ENCODE measurements at places on chromosomes 5 and 9. TPM values are rescaled to one million over a fixed set of nuclear protein-coding genes. Genes with fewer than 3 reads are reported as not detected.

DNA sequence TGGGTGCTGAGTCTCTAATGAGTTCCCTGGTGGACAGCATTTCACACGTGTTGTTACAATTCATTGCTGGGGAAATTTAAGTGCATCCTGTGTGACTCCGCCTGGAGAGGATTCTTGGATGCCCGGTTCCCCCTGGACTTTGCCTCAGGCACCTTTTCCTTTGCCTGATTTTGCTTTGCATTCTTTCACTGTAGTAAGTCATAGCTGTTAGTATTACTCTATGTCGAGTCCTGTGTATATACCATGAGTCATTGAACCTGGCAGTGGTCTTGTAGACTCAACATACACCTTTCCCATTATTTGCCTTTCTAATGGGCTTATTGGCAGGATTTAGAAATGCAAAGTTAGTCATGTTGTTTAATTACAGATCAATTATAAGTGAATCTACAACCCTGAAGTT is 81.9 kb upstream of the DHFR start:
- H3K27ac ChIP-seq = no peak overlapping the region
- H3K36me3 ChIP-seq = no peaks in the 10 kb centered on the region
- H3K27me3 ChIP-seq = no peaks in the 10 kb centered on the region
- no peaks in the 10 kb centered on the region for H3K4me1 ChIP-seq
- H3K4me3 ChIP-seq = no peak overlapping the region
- DNase-seq = no peak

- H3K4me1 ChIP-seq = no peaks in the 10 kb centered on the region
- DNase-seq = no peak
- no peak overlapping the region for H3K4me3 ChIP-seq
- no peak overlapping the region for H3K27ac ChIP-seq
- H3K36me3 ChIP-seq = no peaks in the 10 kb centered on the region
Measured at GRCh38 chr9:88759364-88759763, 224.4 kb downstream of the NXNL2 start.

- no peaks in the 10 kb centered on the region for H3K36me3 ChIP-seq
- DNase-seq = no peak
- H3K27me3 ChIP-seq = no peaks in the 10 kb centered on the region
- H3K27ac ChIP-seq = no peak overlapping the region
- no peak overlapping the region for H3K4me3 ChIP-seq
Measured at GRCh38 chr9:69999315-69999714, 44.3 kb upstream of the MAMDC2 start.

- H3K27me3 ChIP-seq = no peaks in the 10 kb centered on the region
- H3K4me1 ChIP-seq = no peaks in the 10 kb centered on the region
- no peaks in the 10 kb centered on the region for H3K36me3 ChIP-seq
- H3K4me3 ChIP-seq = no peak overlapping the region
Measured at GRCh38 chr9:128244837-128245231, 31.0 kb downstream of the GOLGA2 start.

DNA sequence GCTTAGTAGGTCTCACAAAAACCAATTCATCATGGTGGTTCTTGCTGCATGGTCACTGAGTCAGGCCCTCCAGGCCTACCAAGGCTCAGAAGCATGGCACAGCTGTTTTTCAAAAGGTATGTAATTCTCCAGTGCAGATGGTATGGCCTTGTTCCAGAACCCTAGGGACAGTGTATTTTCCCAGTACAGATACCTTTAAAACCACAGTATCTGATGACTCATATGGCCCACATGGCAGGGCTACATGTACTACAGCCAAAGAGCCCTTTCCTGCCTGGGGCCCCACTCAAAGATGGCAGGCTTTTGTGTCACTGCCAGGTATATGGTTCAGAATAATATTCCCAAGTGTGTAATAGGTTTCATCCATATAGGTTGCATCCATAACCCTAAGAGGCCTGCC is 16.5 kb downstream of the CSF2 start:
- H3K4me3 ChIP-seq = no peak overlapping the region
- H3K27ac ChIP-seq = no peak overlapping the region
- no peaks in the 10 kb centered on the region for H3K4me1 ChIP-seq
- no peaks in the 10 kb centered on the region for H3K36me3 ChIP-seq
- no peak for DNase-seq

- peaks cover 6% of the 10 kb centered on the region for H3K4me1 ChIP-seq
- H3K4me3 ChIP-seq = no peak overlapping the region
- H3K27me3 ChIP-seq = no peaks in the 10 kb centered on the region
- no peak for DNase-seq
Measured at GRCh38 chr5:74575741-74576538, 64.6 kb downstream of the ENC1 start.

DNA sequence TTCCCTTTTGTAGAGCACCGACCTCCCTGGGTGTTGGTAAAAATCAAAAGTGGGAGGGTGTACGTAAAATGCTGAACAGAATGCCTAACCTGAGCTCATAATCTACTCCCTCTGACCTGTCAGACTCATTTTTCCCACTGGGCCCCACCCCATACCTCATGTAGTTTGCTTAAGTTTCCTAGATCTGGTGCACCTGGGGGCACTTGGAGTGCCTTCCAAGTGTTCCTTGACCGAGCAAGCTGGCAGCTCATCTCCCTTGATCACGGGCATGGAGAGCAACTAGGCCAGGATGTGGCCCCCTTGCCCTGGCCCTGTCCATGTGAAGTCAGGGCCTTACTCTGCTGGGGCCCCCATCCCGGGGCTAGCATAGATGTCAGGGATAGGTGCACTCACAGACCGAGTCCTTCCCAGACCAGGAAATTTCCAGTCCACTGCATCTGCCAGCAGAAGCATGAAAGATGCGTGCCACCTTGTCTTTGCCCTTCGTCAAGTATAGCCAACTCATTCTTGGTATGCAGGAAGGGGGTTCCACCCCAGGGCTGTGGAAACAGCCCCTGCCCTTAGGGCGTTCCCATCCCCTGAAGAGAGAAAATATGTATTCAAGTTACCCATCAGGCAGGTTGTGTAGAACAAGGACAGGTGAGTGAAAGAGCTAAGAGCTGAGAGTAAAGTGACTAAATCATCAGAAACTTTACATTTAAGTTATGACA is 41.9 kb downstream of the SLC22A5 start:
- H3K27me3 ChIP-seq = no peaks in the 10 kb centered on the region
- peak; percentile 75 for DNase-seq
- H3K27ac ChIP-seq = peak overlapping the region; percentile 100
- no peaks in the 10 kb centered on the region for H3K36me3 ChIP-seq
- peaks cover 21% of the 10 kb centered on the region for H3K4me1 ChIP-seq

- no peaks in the 10 kb centered on the region for H3K27me3 ChIP-seq
- H3K4me1 ChIP-seq = peaks cover 4% of the 10 kb centered on the region
- no peaks in the 10 kb centered on the region for H3K36me3 ChIP-seq
- peak overlapping the region; percentile 82 for H3K4me3 ChIP-seq
- H3K27ac ChIP-seq = no peak overlapping the region
Measured at GRCh38 chr5:115541611-115542010, 3.0 kb downstream of the FEM1C start.

GRCh38 chr5:139475865-139476617 is 5.2 kb downstream of the SMIM33 start:
- H3K4me1 ChIP-seq = peaks cover 20% of the 10 kb centered on the region
- H3K27me3 ChIP-seq = no peaks in the 10 kb centered on the region
- DNase-seq = no peak
- no peak overlapping the region for H3K4me3 ChIP-seq

DNA sequence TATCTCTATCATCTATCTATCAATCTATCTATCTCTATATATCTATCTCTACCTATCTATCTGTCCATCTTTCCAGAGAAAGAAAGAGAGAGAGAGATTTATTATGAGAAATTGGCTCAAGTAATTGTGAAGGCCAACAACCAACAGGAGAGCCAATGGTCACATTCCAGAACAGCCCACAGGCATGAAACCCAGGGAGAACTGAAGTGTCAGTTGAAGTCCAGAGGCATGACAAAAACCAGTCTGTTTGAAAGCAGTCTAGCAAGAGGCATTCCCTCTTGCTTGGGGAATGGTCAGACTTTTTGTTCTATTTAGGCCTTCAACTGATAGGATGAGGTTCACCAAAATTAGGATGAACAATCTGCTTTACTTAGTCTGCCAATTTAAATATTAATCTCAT is 87.6 kb upstream of the PLCXD3 start:
- no peak for DNase-seq
- H3K27ac ChIP-seq = no peak overlapping the region
- no peaks in the 10 kb centered on the region for H3K4me1 ChIP-seq
- H3K36me3 ChIP-seq = no peaks in the 10 kb centered on the region
- H3K27me3 ChIP-seq = no peaks in the 10 kb centered on the region

GRCh38 chr5:94815313-94816039 is 197.0 kb downstream of the SLF1 start:
- H3K4me1 ChIP-seq = no peaks in the 10 kb centered on the region
- DNase-seq = no peak

GRCh38 chr9:8560560-8561525 is 761.3 kb upstream of the DMAC1 start:
- DNase-seq = no peak
- H3K36me3 ChIP-seq = no peaks in the 10 kb centered on the region
- no peaks in the 10 kb centered on the region for H3K27me3 ChIP-seq
- no peaks in the 10 kb centered on the region for H3K4me1 ChIP-seq
- H3K4me3 ChIP-seq = no peak overlapping the region

DNA sequence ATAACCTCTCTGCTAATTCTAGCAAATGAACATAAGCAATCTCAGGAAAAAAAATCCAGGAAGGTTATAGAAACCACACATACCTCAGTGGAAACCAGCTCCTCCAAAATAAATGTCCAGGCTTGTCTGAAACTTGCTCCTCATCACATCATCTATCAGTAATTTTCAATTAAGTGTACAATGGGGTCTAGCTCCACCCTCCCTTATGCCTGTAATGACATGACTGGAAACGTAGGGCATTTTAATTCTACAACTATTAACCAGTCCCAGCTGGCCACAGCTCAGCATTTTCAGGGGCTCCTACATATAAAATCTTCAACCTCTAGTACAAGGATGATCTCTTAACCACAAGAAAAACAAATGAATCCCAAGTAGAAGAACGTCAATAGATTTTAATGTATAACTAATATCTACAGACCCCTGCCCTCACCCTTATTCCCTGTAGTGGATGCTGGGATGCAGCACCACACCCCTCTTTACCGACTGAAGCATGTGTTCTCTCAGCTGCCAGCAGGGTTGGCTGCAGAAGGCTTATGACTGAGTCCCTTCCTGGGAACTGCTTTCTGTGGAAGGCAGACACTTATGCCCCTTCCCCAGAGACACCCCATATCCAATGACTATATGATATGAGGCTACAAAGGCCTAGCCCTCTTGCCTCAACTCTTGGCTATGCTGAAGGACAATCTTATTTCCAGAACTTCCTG is 6.8 kb downstream of the TSSK1B start:
- H3K4me3 ChIP-seq = no peak overlapping the region
- no peaks in the 10 kb centered on the region for H3K36me3 ChIP-seq
- H3K27ac ChIP-seq = no peak overlapping the region
- DNase-seq = no peak
- no peaks in the 10 kb centered on the region for H3K27me3 ChIP-seq
- no peaks in the 10 kb centered on the region for H3K4me1 ChIP-seq

DNA sequence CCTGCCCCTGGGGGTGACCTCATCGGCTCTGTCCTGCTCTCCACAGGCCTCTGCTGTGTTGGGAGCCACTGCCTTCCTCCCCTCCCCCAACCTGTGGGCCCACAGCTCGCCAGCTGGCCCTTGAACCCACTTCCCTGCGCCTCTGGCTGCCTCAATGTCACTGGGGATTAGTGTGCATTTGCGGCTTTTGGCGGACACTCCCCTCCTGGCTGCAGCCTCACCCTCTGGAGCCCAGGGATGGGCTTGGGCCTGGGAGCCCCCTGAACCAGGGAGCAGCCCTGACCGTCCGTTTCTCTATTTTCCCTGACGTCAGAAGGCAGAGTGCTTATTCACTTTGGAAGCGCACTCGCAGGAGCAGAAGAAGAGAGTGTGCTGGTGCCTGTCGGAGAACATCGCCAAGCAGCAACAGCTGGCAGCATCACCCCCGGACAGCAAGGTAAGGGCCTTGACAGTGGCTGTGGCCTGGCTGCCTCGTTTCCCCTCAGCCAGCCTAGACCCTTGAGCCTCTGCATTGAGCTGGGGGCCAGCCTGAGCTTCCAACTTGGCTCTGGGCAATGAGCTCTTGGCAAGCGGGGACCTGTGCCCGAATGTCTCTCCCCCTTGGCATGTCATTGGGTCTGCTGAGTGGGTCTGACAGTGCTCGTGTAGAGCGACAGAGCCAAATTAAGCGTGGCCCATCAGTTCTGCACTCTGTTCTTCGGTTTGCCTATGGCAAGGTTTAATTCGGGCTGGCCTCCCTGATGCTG is 73.1 kb downstream of the RGS3 start:
- no peaks in the 10 kb centered on the region for H3K27me3 ChIP-seq
- no peak overlapping the region for H3K4me3 ChIP-seq
- H3K27ac ChIP-seq = no peak overlapping the region
- H3K36me3 ChIP-seq = peaks cover 6% of the 10 kb centered on the region
- H3K4me1 ChIP-seq = no peaks in the 10 kb centered on the region
- peak; percentile 60 for DNase-seq

- H3K4me3 ChIP-seq = no peak overlapping the region
- no peaks in the 10 kb centered on the region for H3K27me3 ChIP-seq
- DNase-seq = no peak
- H3K36me3 ChIP-seq = no peaks in the 10 kb centered on the region
Measured at GRCh38 chr5:174423558-174423957, 300.8 kb upstream of the MSX2 start.

DNA sequence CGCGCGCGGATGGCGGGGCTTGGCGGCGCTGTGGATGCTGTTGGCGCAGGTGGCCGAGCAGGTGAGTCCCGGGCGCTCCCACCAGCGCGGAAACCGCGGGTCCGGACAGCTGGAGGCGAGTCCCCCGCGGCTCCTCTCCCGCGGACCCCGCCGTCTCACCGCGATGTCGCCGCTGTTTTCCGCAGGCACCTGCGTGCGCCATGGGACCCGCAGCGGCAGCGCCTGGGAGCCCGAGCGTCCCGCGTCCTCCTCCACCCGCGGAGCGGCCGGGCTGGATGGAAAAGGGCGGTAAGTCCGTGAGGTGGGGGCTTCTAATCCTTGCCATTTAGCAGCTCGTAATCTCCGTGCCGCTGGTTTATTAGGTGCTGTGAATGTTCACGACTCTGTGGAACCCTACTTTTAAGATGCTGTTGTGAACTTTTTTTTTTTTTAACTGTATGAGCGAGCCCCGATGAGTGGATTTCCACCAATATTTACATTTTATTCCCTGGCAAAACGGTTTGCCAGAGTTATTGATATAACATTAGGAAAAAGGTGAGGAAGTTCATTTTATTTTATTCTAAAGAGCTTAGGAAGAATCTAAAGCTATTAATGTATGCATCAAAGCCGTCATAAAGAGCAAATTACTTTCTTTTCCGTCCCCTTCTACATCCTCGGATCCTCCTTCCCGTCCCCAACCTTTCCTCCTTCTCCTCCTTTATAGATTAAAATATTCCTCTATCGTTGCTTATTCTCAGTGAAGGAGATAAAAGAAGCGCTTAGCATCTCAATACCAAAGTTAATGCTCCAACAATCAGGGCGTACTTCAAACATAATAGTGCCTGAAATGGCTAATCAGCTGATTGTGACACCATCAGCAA is 579 bp downstream of the ADAMTS16 start:
- H3K27ac ChIP-seq = no peak overlapping the region
- no peaks in the 10 kb centered on the region for H3K4me1 ChIP-seq
- H3K36me3 ChIP-seq = no peaks in the 10 kb centered on the region
- DNase-seq = no peak

The FAM221B gene
- not detected for total RNA-seq

The LTC4S gene
- 5.4 TPM for total RNA-seq

The MPDZ gene
- 2.3 TPM for total RNA-seq

The LPAR1 gene
- 20.2 TPM for total RNA-seq

The KIF12 gene
- total RNA-seq = 27.2 TPM

The IFNA21 gene
- total RNA-seq = not detected

The SH2D3C gene
- total RNA-seq = 3.5 TPM
